ENCODE measurements at places on chromosomes 1 and 21.

DNA sequence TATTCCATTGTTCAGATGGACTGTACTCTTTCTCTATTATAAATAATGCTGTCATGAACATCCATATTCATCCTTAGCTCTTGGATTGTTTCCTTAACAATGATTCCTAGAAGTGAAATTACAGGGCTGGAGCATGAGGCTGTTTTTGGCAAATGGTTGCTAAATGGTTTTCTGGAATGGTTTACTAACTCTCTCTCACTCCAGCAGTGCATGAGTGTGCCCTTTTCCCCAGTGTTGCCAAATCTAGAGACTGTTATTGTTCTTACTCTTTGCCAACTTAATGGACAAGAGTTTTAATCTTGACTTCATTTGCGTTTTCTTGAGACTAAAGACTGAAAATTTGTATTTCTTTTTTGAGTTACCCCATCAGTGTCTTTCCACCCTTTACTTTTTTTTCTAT, 113.0 kb downstream of the PAPPA2 start:
- DNase-seq = no peak

DNA sequence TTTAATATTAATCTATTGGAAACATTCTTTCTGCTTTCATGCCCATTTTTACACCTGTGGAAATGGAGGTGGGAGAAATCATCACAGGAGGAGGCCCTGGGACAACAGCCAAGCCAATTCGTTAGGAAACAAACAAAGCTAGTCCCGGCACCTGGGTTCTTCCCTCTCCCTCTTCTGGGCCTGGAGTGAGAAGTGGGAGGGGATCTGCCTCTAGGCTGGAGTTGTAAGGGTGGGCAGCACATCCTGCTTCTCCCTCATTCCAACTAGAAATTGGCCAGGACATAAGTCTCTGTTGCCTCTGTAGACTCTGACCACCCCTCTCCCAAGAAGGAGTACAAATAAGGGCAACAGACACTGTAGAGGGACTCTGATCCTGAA, 20.2 kb upstream of the ERO1B start:
- no peak for DNase-seq

DNA sequence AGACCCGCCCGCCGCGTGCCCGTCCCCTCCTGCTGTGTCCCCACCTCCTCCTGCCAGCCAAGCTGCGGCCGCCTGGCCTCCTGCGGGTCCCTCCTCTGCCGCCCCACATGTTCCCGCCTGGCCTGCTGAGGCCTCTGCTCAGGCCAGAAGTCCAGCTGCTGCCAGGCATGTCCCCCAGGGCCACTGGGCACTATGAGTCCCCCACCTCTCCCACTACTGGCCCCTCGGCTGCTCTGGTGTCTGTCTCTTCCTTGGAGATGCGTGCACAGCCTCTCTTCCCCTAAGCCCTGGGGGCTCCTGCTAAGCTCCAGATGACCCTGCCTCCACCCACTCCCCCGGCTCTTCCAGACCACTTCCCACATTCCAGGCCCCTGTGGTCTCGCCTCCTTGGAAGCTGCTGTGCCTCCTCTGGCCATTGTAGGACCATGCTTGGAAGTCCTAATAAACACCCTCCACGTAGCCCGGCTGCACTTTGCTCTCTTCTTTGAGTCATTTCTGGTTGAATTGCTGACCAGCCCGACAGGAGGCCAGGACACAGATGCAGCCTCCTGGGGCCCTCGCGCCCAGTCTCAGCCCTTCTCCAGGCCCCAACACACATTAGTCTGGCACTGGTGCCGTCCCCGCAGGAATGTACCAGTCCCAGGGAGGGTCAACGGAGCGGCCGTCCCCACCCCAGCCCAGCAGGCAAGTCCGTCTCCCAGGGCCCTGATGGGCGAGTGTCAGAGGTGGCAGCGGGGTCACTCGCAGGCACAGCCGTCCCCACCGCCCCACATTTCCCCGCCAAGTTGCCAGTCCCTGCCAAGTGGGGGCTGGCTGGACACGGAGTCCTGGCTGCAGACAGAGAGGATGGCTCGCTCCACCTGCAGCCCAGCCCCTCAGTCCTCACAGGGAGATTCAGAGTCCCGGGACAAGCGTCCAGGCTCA, 1.1 kb downstream of the KRTAP10-12 start:
- no peak for DNase-seq

DNA sequence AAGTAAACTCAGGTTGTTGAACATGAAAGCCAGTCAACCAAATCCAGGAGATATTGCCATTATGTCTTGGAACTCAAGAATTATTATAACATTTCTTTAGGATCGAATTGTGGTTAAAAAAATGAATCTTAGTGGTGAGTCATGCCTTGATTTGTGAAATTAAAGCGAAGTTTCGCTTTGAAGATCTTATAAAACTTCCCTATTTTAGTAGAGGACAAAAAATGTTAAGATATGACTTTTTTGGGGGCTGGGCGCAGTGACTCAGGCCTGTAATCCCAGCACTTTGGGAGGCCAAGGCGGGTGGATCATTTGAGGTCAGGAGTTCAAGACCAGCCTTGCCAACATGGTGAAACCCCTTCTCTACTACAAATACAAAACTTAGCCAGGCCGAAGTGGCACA, 39.5 kb upstream of the PTBP2 start:
- no peak for DNase-seq

GRCh38 chr1:33973799-33974545, 110.1 kb downstream of the HMGB4 start:
- DNase-seq = no peak

GRCh38 chr21:42293649-42294272, 21.4 kb downstream of the TFF3 start:
- no peak for DNase-seq

DNA sequence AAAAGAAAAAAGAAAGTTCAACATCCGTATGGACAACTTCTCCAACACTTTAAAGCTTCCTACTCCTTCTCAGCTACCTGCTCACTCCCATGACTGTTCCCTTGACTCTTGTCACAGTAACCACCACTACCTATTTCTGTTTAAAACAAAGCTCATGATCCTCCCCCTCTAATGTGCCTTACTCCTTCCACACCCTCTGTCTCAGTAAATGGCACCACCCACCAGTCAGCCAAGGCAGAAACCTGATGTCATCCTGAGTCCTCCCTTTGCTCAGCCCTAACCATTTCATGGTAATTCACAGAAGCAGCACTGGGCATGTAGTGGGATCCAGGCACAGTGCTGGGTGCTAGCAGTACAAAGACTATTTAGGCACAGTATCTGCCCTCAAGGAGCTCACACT, 63.0 kb upstream of the PPM1J start:
- no peak for DNase-seq

DNA sequence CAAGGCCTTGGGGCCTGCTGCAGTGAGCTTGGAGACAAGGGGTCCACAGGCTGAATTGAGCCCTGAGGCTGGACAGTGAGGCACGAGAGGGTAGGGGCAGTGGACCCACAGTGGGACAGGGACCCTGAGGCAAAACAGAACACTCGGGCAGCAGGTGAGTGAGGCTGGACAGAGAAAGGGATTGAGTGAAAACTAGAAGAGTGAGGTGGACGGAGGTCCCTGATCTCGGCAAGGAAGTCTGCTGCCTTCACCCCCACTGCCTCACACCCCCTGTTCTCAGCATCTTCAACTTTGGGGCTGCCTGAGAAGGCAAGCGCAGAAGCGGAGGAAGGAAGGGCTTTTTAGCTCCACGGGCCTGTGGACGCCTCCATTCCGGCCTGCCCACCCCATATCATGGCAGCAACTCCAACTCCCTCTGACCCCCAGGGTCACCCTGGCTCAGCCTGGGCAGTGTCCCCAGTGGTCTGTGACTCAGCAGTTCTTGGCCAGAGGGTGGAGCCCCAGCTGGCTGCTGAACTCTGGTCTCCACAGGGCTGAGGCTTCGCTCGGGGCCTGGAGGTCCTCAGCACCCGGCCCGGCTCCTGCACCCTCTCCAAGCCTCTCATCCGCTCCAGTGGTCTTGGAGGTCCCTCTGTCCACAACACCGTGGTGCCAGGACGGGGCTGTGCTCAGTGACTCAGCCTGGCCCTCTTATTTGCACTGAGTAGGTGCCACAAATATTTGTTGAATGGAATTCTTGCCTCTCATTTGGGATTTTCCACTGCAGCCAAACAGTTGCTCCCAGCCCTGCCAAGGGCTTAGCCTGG, 60.0 kb upstream of the EPS8L3 start:
- no peak for DNase-seq

DNA sequence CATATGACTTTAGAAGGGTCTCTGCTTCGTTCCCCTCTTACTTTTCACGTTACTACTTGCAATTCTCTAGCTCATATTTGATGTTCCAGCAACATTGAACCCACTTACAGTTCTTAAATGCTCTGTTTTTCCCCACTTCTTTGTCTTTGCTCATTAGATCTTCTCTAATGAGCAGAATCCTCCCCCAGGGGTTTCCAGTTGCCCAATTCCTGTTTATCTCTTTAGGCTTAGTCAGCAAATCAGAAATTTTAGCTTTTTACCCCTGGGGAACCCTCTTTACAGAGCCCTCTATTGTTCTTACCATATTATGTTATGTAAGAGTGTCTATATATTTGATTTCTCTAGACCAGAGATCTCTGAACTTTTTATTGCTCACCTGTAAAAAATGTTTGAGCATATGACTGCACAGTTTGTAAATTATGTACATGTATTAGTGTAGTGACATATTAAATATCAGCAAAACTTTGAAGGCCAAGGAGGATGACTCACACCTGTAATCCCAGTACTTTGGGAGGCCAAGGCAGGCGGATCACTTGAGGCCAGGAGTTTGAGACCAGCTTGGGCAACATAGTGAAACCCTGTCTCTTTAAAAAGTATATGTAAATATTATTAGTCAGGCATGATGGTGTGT, 71.4 kb downstream of the FNBP1L start:
- no peak for DNase-seq

- no peak for DNase-seq
These were observed 4.3 kb upstream of the FGGY start for GRCh38 chr1:59292562-59292961.

DNA sequence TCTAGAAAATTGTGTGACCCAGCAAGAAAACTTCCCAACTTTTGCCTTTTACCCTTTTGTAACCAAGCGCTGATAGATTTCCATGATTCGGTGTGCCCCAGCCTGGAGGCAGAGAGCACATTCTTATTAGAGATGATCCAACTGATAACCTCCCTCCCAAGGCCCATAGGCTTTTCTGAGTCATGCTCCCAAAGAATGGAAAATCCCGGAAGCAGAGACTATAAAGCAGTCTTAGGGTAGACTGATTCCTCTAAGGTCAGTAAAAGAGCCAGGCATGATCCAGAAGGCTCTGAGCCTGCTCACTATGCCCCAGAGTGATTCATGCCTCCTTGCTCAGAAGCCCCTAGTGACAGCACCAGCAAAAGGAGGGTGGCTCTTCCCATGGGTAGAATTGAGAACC, 4.3 kb downstream of the CAMK1G start:
- DNase-seq = no peak

GRCh38 chr1:232856541-232856940, 51.3 kb downstream of the MAP10 start:
- no peak for DNase-seq

- DNase-seq = peak; percentile 61
These were observed 106.4 kb upstream of the PBX1 start for GRCh38 chr1:164452549-164452948.

GRCh38 chr1:7614576-7615074, 156.5 kb upstream of the VAMP3 start:
- DNase-seq = no peak

- no peak for DNase-seq
These were observed 175.7 kb downstream of the PSMG1 start for GRCh38 chr21:39007532-39007931.

GRCh38 chr1:53576866-53577760, 117.9 kb downstream of the DMRTB1 start:
- no peak for DNase-seq

GRCh38 chr1:203183828-203184227, 2.7 kb downstream of the CHI3L1 start:
- DNase-seq = no peak

GRCh38 chr1:98546319-98546718, 115.2 kb upstream of the SNX7 start:
- DNase-seq = no peak

GRCh38 chr1:200351826-200352549, 57.8 kb downstream of the ZNF281 start:
- no peak for DNase-seq

DNA sequence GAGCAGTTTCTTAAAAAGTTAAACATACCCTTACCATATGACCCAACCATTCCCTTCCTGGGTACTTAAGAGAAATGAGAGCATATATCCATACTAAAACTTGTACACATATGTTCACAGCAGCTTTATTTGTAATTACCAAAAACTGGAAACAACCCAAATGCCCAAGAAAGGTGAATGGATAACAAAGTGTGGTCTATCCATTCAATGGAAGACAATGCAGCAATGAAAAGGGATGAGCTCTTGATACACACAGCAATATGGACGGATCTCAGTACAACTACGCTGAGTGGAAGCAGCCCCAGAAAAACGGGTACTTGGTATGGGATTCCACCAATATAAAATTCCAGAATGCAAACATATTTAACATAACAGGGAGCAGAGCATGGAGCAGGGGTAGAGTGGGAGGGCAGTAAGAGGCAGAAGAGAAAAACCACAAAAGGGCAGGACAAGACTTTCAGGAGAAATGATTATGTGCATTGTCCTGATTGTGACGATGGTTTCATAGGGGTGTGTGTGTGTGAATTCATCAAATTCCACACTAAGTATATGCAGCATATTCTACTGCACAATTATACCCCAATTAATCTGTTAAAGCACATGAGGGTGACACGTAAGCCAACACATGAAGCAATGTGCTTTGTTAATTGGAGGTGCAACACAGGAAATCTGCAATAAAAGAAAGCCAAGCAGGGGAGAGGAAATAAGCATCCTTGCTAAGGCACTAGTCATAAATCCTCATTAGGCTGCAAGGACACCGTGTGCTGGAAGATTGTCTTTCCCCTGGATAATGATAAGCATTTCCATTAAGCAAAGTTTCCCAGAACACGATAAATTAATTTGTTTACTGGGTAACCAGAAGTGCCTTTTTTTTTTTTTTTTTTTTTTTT, 113.1 kb upstream of the KRTAP19-8 start:
- DNase-seq = no peak

DNA sequence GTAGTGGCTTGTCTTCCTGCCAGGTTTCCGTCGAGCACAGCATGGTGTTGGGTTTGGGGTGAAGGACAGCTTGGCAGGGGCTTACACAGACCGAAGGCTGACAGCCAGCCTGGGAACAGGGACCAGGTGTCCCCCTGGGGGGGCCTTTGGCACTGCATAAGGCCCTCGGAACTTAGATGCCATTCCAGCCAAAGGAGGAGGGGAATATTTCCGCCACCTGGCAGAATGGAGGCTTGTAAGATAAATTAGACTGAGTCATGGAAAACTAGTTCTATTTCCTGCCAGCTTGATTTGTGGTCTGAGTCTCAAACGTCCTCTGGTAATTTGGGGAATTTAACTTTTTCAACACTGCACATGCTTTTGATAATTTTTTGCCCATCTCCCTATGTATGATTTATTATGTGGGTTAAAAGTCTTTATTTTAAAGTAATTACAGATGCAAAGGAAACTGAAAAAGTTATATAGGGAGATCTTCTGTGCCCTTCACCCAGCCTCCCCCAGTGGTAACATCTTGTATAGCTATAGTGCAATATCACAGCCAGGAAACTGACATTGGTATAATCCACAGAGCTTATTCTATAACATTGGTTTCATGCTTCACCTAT, 11.5 kb upstream of the TMEM51 start:
- no peak for DNase-seq
